Stimulated activated CD8-positive, alpha-beta memory T cell treated with anti-CD3 and anti-CD28 coated beads, Interleukin-15, amount 100 ng/mL, for 1 hour (primary cell): ENCODE measurements at places on chromosomes 12 and 14.

DNA sequence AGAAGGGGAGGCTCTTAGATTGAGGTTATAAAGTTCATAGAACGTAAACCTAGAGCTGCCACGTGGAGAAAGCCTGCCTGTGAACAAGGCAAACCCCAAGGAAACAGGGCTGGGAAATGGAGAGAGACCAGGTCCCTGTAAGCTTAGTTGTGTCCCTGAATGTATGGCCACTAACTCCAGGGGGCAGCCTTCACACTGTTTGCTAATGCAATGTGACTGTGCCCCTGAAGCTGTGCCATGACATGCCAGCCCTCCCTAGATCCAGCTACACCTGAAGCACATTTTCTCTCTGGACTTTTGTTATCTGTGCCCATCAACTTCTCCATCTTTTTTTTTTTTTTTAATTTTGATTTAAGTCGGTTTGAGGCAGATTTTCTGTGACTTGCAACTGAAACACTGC lies 60.6 kb upstream of the TMCC3 start:
- DNase-seq = no peak

DNA sequence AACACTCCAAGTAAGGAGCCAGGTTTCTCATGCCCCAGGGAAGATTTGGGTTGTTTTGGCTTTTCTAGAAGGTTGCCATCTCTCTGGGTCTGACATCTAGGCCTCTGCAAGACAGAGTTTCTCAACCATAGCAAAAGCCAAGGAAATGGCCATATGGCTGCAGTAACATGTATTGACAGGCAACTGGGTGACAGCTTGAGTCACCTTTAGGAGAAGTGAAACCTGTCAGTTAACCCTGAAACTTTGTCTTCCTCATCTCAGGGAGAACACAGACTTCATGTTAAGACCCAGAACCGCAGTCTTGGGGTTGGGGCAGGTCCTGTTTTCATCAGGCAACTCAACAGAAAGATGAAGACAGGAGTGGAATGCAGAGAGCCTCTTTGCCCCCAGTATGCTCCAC lies 46.0 kb upstream of the PLBD1 start:
- no peak for DNase-seq

- DNase-seq = no peak
Measured at GRCh38 chr14:88030079-88030478, 25.1 kb downstream of the GPR65 start.

- DNase-seq = no peak
Measured at GRCh38 chr12:127663716-127664115, 603.3 kb upstream of the TMEM132C start.

GRCh38 chr12:22234561-22234960 lies 99.9 kb downstream of the ST8SIA1 start:
- no peak for DNase-seq

DNA sequence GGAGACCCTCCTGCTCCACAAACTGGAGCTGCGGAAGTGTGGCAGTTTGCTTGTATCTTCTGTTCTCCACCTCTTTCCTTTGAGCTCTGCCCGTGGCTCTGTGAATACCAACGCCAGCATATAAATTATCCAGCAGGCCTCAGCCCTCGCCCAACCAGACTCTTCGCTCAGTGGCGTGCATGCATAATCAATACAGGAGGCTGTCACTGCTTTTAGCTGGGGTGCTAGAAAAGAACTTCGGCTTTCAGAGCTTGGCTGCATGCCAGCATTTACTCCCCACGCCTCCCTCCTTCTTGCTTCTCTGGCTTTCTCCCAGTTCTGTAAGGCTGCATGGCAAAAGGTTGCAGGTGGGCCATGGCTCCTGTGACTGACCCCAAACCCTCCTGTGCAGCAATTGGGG lies 26.9 kb downstream of the NRXN3 start:
- no peak for DNase-seq

- no peak for DNase-seq
Measured at GRCh38 chr12:76830436-76830835, 48.4 kb downstream of the CSRP2 start.
